ENCODE measurements at places on chromosomes 2 and 18. TPM values are rescaled to one million over a fixed set of nuclear protein-coding genes. Genes with fewer than 3 reads are reported as not detected.

The RMC1 gene
- total RNA-seq = 28.4 TPM

The KCNG2 gene
- 0.32 TPM for total RNA-seq

The PLA2R1 gene
- total RNA-seq = 3.2 TPM

The LYPD6B gene
- total RNA-seq = 2.6 TPM

The PTPRN gene
- total RNA-seq = 2.0 TPM

GRCh38 chr18:40163254-40163653 lies 1791.8 kb upstream of the PIK3C3 start:
- DNase-seq = no peak

- DNase-seq = no peak
Measured at GRCh38 chr2:223501641-223502040, 100.5 kb downstream of the SCG2 start.

GRCh38 chr18:66971960-66972359 lies 368.1 kb upstream of the CDH19 start:
- DNase-seq = no peak

DNA sequence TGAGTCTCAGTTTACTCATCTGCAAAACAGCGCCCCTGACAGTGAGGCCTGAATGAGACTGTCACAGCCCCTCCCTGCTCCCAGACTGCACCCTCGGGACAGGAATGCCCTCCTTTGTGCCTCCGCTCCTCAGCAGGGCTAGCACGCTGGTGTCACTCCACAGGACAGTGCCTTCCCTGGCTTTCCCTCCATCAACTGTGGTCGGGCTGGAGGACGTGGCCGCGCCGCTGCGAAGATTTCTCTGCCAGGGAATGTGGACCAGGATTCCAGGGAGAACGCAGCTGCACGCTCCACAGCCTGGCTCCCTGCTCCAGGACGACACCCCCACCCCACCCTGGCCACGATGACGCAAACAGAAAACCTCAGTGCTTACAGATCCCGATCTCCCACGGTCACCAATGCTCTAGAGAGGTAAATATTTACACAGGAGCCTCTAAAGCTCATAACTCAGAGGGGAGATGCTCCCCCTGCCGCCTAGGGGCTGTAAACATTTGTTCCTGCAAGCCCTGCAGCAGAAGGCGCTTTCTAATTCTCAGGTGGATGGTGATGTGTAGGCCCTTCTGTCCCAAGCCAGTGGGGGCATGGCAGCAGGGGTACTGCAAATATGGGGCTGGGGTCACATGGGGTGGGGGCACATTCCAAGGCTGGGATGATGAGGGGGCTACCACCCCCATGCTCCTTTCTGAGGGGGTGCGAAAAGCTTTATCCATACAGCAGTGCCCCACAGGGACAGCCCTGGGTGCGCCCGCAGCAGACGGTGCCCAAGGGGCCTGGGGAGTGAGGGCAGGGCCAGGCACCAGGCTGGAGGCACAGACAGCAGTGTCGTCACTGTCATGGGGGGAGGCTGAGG lies 12.4 kb downstream of the HS6ST1 start:
- peak; percentile 58 for DNase-seq

- no peak for DNase-seq
Measured at GRCh38 chr2:21055879-21056790, 12.3 kb upstream of the APOB start.

GRCh38 chr2:42569883-42570282 lies 1.5 kb downstream of the MTA3 start:
- no peak for DNase-seq
